ENCODE measurements at places on chromosomes 3 and 15. TPM values are rescaled to one million over a fixed set of nuclear protein-coding genes. Genes with fewer than 3 reads are reported as not detected.
A peak's percentile ranks its signal among the peaks of the same experiment; 100 is the strongest.

GRCh38 chr3:165837058-165837525, at the start of gene BCHE:
BCHE (minus strand) TSS chr3:165837423; CDS start chr3:165831033, 6,390 bp downstream.
- H3K27ac ChIP-seq = no peak within 1 kb of the TSS
- H3K4me3 ChIP-seq = no peak within 1 kb of the TSS
- no peaks in the 10 kb centered on the region for H3K4me1 ChIP-seq
- no peaks in the 10 kb centered on the region for H3K27me3 ChIP-seq
- H3K36me3 ChIP-seq = no peaks in the 10 kb centered on the region

DNA sequence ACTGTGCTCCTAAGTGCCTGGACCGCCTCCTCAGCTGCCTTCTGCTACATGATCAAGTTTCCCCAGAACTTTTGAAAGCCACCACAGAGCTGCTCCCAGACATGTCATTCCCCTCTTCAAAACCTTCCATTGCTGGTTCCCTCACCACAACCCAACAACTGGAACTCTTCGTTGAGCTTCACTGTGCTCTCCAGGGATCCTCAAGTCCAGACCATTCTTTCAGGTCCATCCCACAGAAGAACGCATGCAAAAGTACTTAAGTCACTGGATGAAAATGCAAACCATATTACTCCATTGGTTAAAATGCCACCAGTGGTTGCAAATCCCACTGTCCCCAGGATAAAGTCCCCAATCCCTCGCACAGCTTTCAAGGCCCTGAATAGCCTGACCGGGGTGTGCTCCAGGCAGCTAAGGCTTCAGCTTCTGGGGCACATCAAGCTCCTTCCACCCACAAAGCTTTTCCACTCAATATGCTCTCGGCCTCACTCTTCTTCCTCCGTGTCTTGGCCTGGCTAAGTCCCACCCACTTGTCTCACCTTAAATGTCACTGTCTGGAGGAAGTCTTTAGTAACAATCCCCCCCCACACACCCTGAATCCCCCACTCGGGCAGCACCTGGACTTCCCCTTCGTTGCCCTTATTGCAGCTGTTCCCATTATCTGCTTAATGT, 84.8 kb downstream of the XXYLT1 start:
- no peaks in the 10 kb centered on the region for H3K36me3 ChIP-seq
- H3K4me3 ChIP-seq = no peak overlapping the region
- no peaks in the 10 kb centered on the region for H3K27me3 ChIP-seq

DNA sequence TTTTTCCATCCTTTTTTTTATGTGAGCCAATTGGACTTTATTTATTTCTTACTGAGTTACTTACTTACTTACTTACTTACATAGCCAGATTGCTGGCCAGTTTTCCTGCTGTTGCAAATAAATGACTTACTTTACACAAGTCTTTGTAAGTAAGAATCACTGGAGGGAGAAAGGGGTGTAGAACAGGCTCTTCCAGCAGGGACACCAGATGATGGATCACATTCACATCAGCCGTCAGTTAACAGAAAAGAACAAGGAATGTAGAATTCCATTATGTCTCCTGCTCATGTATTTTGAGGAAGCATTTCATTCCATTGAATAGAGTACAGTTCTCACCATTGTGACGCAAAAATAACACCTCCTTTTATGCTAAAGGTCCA, 188.6 kb downstream of the FNDC3B start:
- peaks cover 23% of the 10 kb centered on the region for H3K4me1 ChIP-seq
- no peaks in the 10 kb centered on the region for H3K27me3 ChIP-seq
- no peak overlapping the region for H3K27ac ChIP-seq
- no peak for DNase-seq
- H3K4me3 ChIP-seq = no peak overlapping the region

GRCh38 chr3:176896640-176897039, 300.6 kb downstream of the TBL1XR1 start:
- no peaks in the 10 kb centered on the region for H3K4me1 ChIP-seq
- H3K4me3 ChIP-seq = no peak overlapping the region
- DNase-seq = no peak
- H3K27ac ChIP-seq = no peak overlapping the region

The LOXL1 gene
- 11.2 TPM for total RNA-seq

GRCh38 chr3:45127130-45127822, 18.9 kb downstream of the CDCP1 start:
- no peak overlapping the region for H3K27ac ChIP-seq
- no peak for DNase-seq
- no peaks in the 10 kb centered on the region for H3K27me3 ChIP-seq
- H3K36me3 ChIP-seq = no peaks in the 10 kb centered on the region
- peaks cover 58% of the 10 kb centered on the region for H3K4me1 ChIP-seq

GRCh38 chr3:141960731-141961130, 84.3 kb downstream of the ATP1B3 start:
- peaks cover 18% of the 10 kb centered on the region for H3K36me3 ChIP-seq
- peak overlapping the region; percentile 3 for H3K27ac ChIP-seq
- DNase-seq = no peak
- no peaks in the 10 kb centered on the region for H3K4me1 ChIP-seq

DNA sequence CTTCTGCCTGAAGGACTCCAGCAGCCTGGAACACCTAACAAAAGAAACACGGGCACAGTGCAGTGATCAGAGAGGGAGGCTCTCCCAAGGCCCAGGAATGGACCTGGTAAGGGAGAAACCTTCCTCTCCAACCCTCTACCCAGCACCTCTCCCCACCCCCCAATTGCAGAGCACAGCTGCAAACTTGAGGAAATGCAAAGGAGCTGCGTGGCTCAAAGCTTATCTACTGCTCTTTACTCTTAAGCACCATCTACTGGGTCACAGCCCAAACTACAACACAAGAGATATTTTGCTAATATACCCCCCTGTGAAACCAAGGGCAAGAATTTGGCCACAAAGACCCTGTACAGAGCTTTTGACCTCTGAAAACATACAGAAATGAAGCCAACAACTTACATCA, 328.3 kb downstream of the OXSM start:
- no peaks in the 10 kb centered on the region for H3K36me3 ChIP-seq
- H3K27me3 ChIP-seq = no peaks in the 10 kb centered on the region
- DNase-seq = no peak
- no peak overlapping the region for H3K27ac ChIP-seq

- no peaks in the 10 kb centered on the region for H3K27me3 ChIP-seq
- H3K4me3 ChIP-seq = no peak overlapping the region
- no peak overlapping the region for H3K27ac ChIP-seq
- DNase-seq = no peak
- H3K4me1 ChIP-seq = peaks cover 15% of the 10 kb centered on the region
These were observed 92.3 kb downstream of the ATP10A start for GRCh38 chr15:25770618-25771337.

The CFAP161 gene
- total RNA-seq = not detected

DNA sequence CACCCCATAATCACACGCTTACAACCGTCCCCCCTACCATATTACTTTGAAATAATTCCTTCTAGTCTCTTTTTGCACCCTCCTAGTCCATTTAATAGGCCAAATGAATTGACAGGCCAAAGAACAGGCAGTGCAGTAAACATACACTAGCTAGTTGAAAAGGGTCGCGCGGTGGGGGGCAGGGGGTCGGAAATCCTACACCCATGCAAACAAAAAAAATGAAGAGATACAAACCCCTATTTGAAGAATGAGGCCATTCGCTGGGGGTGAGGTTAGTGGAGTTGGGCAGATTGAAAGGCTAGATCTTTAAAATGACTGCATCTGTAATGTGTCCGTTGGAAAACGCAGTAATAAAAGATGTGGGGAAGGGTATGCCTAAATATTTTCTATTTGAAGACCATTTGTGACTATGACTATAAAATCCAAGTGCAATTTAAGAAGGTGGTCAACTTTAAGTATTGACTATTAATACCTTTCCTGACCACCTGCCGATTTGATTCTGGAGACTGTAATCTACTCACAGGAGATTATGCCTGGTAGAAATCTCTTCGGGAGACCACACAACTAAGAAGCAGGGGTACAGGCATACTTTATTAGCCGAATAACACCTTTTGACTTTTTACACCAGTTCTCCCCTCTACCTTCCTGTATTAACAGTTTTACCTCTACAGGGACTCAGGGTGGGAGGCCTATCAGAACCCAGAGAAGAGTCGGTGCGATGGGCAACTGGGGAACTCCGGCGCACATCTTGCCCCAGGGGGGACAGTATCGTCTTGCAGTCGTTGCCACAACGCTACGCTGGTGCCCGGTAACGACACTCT, 762 bp upstream of the ARL6 start:
- peak overlapping the region; percentile 97 for H3K4me3 ChIP-seq
- no peaks in the 10 kb centered on the region for H3K27me3 ChIP-seq
- H3K36me3 ChIP-seq = peaks cover 7% of the 10 kb centered on the region
- no peak for DNase-seq
- peaks cover 8% of the 10 kb centered on the region for H3K4me1 ChIP-seq
- H3K27ac ChIP-seq = peak overlapping the region; percentile 73

GRCh38 chr3:151541178-151541577, 80.3 kb upstream of the IGSF10 start:
- H3K27ac ChIP-seq = no peak overlapping the region
- H3K36me3 ChIP-seq = no peaks in the 10 kb centered on the region
- no peak for DNase-seq
- H3K27me3 ChIP-seq = no peaks in the 10 kb centered on the region
- H3K4me1 ChIP-seq = peaks cover 8% of the 10 kb centered on the region

DNA sequence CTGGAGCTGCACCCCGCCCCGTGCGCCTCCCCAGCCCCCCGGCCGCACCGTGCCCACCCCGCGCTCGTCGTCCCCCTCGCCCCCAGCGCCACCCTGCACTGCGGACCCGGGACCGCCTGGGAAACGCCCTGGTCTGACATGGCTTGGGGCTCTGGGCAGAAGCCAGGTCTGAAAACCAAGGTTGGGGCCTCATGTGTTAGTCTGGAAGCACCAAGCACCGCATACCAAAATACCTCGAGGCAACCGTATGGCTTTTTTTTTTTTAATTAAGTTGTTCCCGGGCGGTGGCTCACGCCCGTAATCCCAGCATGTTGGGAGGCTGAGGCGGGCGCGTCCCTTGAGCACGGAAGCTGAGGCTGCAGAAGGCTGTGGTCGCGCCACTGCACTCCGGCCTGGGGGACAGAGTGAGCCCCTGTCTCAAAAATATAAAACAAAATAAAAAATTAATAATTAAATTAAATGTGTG, 91.5 kb upstream of the CHD2 start:
- DNase-seq = peak; percentile 41
- no peaks in the 10 kb centered on the region for H3K36me3 ChIP-seq
- no peaks in the 10 kb centered on the region for H3K27me3 ChIP-seq
- peaks cover 37% of the 10 kb centered on the region for H3K4me1 ChIP-seq
- peak overlapping the region; percentile 97 for H3K27ac ChIP-seq

DNA sequence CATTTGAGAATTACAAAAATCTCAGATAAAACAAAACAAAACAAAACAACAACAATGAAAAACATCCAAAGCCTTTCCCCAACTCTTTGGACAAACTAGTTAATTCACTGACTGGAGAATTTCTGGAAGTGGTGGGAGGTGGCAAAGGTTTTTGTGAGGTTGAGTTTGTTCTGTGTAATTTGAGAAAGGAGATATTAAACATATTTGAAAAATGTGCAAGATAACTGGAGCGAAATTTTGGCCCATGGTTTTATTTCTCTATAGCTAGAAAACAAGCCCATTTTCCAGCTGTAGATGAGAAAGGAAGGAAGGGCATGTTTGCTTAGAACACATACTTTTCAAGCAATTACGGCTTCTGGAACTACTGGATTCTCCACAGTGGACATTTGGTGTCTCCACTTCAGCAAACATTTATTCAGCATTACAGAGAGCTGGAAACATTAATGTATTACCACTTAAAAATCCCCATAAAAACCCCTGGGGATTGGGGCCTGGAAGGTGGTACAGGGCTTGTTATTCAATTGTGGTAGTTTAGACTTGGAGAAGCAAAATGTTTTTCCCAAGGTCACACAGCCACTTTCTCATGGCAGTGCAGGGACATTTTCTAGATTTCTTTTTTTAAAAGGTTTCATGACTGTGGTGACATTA, 135.8 kb downstream of the THSD4 start:
- no peaks in the 10 kb centered on the region for H3K4me1 ChIP-seq
- no peaks in the 10 kb centered on the region for H3K27me3 ChIP-seq
- no peaks in the 10 kb centered on the region for H3K36me3 ChIP-seq
- no peak overlapping the region for H3K27ac ChIP-seq

All from gastrocnemius medialis (tissue), 4 donors.